KBM-7 (cell line): ENCODE measurements at places on chromosomes 11 and 22.
A peak's percentile ranks its signal among the peaks of the same experiment; 100 is the strongest.

DNA sequence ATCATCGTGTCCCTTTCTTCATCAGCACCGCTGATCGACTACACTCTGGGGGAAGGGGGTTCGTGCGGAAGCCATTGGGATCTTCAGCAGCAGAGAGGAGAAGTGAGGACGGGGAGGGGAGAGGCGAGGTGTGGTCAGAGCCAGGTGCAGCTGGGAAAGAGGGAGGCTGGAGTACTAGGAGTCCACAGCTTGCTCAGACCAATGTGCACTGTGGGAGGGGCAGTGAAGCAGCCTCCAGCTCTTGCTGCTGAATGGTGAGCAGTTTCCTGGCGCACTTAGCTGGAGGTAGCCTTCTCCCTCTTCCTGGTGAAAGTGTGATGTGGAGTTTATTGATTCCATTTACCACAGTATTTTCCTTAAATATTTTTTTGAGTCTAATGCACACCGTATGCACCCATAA lies 99.0 kb upstream of the NECTIN1 start:
- no peak for DNase-seq

DNA sequence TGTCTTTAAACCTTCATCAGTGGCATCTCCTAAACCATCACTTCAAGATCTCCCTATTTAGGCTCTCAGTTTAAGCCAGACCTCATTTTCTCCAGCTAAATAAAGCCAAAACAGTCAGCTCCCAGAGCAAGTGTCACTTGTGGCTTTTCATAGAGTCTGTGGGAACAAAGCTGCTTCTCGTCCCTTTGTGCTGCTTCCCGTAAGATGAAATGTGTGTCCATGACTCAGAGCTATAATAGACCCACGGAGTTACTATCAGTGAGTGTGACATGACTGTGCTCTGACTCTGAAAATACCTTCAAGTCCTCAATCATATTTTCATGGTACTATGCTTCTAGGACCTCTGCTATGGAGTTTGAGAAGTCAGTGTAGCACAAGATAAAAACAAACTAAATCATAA lies 57.3 kb upstream of the SLN start:
- no peak for DNase-seq

DNA sequence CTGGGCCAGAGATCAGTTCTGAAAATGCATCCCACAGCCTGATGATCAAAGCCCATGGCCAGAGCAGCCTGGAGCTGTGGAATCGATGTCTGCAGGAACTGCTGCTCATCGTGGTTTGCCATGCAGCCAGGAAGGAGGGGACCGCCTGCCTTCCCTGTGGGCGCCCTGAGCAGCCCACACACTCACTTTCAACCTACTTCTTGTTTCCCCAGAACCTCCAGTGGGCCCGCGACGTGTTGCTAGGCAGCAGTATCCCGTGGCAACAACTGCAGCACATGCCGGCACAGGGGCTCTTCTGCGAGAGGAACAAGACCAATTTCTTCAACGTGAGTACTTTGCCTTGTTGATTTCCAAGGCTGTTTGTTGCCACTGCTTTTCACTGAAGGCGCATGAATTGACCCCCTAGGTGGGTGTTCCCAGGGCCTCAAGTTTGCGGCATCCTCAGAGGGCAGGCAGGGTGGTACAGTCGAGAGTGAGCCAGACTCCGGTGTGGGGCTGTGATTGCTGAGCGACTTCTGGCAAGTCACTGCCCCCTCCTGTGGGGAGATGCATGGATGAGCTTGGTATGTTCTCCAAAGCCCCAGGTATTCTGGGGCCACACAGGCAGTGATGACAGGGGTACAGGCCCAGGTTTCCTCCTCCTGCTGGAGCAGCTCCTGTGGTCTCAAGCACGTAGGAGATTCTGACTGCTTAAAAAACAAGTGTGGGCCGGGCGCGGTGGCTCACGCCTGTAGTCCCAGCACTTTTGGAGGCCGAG lies 47.0 kb upstream of the SUSD2 start:
- peak; percentile 88 for DNase-seq

- no peak for DNase-seq
These were observed 8.6 kb downstream of the TMEM121B start for GRCh38 chr22:17112491-17113042.

DNA sequence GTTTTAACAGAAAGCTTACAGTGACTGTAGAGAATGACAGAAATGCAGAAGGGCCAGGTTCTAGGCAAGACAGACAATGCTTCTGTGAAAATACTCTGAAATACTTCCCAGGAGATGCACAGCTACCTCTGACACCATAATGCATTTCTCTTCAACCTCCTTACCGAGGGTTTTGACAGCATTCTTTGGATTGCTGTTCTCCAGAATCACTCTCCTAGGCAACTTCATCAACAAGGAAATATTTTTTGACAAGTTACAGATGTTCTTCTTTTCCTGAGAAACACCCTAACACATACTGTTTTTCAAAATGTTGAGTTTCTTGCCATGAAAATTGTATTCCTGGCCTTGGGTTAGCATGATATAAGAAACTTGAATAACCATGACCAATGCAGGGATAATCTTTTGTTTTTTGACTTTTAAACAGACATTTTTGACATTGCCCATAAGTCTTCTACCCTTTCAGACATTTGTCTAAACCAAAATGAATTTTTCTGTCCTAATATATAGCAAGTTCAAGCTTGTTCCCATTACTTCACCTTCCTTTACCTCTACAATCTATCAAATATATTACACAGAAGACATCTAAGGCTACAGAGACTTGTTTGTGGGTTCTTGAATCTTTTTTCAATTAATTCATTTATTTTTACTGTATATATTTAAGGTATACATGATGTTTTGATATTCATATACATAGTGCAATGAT lies 108.1 kb downstream of the CCDC34 start:
- no peak for DNase-seq

GRCh38 chr11:26276798-26277424 lies 55.0 kb upstream of the ANO3 start:
- DNase-seq = peak; percentile 78

- DNase-seq = no peak
These were observed 436.8 kb upstream of the CADM1 start for GRCh38 chr11:115941044-115941443.

- no peak for DNase-seq
These were observed 95.8 kb downstream of the TBC1D22A start for GRCh38 chr22:46858181-46858771.

DNA sequence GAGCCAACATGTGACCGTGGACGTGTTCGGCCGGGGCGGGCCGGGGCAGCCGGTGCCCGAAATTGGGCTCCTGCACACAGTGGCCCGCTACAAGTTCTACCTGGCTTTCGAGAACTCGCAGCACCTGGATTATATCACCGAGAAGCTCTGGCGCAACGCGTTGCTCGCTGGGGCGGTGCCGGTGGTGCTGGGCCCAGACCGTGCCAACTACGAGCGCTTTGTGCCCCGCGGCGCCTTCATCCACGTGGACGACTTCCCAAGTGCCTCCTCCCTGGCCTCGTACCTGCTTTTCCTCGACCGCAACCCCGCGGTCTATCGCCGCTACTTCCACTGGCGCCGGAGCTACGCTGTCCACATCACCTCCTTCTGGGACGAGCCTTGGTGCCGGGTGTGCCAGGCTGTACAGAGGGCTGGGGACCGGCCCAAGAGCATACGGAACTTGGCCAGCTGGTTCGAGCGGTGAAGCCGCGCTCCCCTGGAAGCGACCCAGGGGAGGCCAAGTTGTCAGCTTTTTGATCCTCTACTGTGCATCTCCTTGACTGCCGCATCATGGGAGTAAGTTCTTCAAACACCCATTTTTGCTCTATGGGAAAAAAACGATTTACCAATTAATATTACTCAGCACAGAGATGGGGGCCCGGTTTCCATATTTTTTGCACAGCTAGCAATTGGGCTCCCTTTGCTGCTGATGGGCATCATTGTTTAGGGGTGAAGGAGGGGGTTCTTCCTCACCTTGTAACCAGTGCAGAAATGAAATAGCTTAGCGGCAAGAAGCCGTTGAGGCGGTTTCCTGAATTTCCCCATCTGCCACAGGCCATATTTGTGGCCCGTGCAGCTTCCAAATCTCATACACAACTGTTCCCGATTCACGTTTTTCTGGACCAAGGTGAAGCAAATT lies 1.8 kb downstream of the FUT4 start:
- DNase-seq = peak; percentile 42
